Head of caudate nucleus (tissue), 42 donors: ENCODE measurements at places on chromosomes 16 and 17.

DNA sequence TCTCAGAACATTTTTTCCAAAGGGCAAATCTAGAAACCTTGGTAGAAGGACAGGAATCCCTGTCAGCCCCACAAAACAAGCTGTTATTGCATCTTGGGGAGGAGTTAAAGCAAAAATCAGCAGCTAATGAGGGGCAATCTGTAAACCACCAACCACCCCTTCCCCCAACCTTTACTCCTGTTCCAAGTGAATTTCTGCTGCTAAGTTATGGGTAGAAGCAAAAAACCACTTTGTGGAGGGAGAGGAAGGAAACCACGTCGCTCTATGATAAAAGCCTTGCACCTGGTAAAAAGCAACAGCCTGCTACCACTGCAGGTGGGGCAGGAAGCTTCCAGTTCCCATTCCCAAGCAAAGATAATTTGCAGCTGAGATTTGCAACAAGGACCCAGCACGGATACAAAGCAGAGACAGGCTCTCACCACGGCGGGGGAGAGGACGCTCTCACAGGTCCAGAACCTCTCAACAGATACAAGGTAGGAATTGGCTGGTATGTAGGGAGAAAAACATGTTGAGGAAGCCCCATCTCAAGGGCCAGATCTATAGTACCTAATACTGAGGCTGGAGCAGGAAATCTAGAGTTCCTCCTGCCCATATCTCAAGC lies 10.7 kb downstream of the ABCA8 start:
- no peak for DNase-seq

- DNase-seq: peak; percentile 81
Measured at GRCh38 chr16:55370762-55371482, 46.9 kb downstream of the IRX6 start.

GRCh38 chr16:69186642-69187445 lies at the start of gene SNTB2:
TSS of gene SNTB2 (plus strand) at chr16:69187164. CDS start at chr16:69187167, 3 bp downstream.
- peak; percentile 94 for DNase-seq

- DNase-seq: no peak
Measured at GRCh38 chr16:951660-952301, 19.0 kb downstream of the LMF1 start.

- DNase-seq: no peak
Measured at GRCh38 chr17:28282596-28282995, 36.4 kb upstream of the TMEM97 start.

DNA sequence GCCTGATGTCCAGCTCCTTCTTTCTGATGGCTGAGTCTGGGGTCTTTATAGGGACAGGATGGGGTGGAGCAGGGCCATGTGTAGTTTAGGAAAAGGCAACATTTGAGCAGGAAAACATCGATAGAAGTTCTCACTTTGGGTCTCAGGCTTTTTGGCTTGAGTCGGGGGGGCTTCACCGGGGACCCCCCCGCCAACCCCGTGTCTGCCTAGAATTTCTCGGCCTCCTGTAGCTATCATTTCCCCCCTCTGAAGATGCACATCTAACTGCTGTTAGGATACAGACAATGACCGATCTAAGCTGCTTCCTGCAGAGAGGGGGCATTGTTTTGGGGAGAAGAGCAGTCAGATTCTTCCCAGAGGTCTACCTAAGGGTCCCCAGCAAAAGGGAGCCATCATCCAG lies 16.7 kb upstream of the ZNHIT3 start:
- no peak for DNase-seq

DNA sequence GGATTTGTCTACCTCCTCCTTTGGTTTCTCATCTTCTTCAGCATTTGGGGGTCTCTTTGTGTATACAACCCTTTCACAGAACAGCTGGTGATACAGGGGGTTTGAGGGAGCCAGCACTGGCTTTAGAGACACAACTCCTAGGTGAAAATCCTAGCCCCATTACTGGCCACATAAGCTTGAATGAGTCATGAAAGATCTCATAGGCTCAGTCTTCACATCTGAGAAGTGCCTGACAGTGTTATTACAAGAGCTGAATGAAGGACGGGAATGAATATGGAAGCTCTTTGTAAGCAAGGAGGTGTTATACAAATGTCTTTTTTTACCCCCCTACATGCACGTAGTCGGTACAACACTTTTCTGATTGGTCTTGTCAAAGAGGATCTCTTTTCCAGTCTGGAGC lies 1.7 kb upstream of the B4GALNT2 start:
- DNase-seq: no peak

- peak; percentile 26 for DNase-seq
Measured at GRCh38 chr17:5874486-5874885, 195.7 kb upstream of the WSCD1 start.

DNA sequence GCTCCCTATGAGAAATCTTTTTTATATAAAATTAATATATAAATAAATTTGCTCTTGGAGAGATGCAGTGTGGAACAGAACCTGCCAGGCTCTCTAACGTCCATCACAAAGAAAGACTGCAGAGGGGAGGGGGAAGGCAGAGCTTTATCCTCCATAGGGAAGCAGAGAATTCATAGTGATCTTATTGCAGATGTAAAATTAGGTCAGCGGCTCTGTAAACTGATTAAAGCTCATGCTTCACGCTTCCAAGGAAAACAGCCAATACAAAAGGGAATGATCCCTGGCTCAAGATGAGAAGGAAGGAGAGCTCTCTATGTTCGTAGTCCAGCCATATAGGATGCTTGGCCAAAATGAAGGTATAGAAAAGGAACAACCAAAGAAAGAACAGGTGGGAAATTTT lies 532.3 kb upstream of the PSMD7 start:
- DNase-seq: no peak

DNA sequence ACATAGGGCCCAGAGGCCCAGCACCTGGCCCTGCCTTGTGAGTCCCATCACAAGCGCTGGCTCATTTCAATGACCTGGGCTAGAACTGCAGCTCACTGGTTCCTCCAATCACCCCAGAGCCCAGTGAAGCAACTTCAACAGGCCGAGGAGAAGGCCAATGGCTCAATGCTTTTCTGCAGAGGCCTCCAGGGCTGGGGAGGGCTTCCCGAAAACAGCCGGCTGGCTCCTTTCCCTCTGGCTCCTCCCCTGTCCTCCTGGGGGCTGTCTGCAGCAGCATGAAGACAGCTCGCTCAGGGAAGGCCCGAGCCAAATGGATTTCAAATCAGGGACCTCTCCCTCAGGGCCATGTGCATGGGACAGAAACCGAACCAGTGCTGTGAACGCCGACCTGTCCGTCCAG lies 121.6 kb downstream of the ZNF423 start:
- DNase-seq: no peak

DNA sequence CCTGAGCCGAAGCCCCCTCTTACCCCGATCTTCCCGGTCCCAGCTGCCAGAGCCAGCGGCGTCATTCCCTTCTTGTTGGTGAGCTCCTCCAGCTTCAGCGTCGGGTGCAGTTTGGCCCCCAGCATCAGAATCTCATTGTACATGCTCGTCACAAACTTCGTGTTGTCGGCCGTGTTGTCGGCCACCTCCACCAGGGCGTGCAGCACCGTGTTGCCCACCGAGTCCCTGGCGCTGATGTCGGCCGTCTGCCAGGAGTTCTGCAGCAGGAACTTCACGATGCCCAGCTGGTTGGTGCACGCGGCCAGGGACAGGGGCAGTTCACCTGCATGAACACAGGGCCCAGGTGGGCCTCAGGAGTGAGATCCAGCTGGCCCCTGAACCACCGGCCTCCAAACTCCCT lies 19.4 kb downstream of the TRPV1 start:
- no peak for DNase-seq

DNA sequence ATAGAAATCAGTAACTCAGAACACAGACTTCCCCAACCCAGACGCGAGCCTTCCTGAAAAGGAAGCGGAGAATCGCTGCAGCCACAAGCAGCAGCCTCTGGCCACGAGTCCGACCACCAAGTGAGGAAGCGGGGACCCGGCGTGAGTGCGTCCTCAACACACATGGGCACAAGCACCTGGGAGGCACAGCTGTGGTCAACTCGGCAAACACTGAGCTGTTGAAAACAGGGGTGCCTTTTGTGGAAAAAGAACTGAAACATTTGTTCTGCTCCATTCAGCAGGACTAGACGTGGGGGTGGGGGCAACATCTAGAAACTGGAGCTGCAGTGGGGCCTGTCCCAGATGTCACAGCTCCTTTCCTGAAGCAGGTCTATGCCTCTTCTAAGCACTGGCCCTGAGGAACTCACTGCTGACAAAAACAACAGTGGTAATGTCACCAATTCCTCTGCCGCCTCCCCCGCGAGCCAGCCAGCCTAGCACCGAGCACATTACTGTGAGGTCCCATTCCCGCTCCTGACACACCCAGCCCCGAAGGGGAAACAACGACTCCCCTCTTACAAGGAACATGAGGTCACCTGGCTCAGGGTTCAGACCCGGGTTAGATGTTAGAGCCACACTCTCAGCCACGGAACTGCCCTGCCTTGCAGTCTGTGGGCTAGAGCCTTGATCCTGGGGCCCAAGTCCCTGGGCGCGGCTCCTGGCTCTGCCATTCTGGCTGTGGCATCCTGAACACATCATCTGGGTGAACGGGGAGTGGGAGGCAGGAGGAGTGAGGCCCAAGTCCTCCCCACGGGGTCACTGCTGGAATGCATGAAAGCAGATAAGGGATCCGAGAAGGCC lies 29.0 kb downstream of the KDM8 start:
- DNase-seq: peak; percentile 45
